Glutamatergic neuron (in vitro differentiated cells): ENCODE measurements at places on chromosomes 2 and 18. TPM values are rescaled to one million over a fixed set of nuclear protein-coding genes. Genes with fewer than 3 reads are reported as not detected.

GRCh38 chr2:9630117-9630735 is 571 bp downstream of the YWHAQ start:
- DNase-seq, result peak; percentile 91

Gene FOXD4L1
- 0.44 TPM for total RNA-seq

GRCh38 chr2:45433363-45433762 is 177.7 kb downstream of the SRBD1 start:
- no peak for DNase-seq

- DNase-seq, result no peak
Measured at GRCh38 chr2:104049981-104050380, 803.9 kb upstream of the POU3F3 start.

GRCh38 chr2:140442319-140442718 is 1662.1 kb upstream of the NXPH2 start:
- no peak for DNase-seq

Gene EMILIN1
- 3.2 TPM for total RNA-seq

GRCh38 chr18:7272311-7273049 is 41.6 kb downstream of the LRRC30 start:
- DNase-seq, result peak; percentile 62

DNA sequence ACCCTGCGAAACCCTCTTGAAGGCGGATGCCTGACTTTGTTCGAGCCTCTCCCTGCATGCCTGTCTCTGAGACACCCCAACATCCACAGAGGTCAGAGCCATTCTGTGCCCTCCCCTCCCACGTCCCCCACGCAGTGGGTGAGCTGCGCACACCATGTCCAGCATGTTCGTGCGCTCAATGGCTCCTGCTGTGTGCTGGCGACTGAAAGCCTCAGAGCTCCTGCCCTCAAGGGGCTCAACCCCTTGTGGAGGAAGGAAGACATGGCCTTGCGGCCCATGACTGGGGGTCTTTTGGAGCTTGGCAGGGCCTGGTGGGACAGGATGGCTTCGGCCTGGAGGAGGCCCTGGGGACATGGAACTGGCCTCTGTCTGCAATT is 45.7 kb downstream of the ANKMY1 start:
- DNase-seq, result no peak

GRCh38 chr2:235860111-235860510 is 308.1 kb downstream of the GBX2 start:
- DNase-seq, result no peak

DNA sequence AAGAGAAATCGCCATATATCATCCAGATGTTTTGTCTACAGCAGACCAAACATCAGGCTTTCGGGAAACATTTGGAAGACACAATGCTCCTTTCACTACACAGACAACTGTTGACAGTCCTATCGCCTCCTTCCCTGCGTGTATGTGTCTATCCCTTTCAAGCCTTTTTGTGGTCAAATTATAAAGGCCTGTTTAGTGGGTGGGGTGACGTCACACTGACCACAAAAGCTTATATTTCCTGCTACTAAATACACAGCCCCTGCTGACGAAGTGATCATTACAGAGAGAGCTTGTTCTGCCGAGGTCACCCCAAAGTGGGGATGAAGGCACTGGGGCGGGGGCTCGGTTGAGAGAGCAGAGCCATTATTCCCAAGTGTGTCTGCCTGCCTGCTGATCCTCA is 302.7 kb upstream of the TNP1 start:
- DNase-seq, result no peak

GRCh38 chr2:100580367-100581276 is 17.8 kb downstream of the PDCL3 start:
- no peak for DNase-seq

Gene CDH20
- total RNA-seq, result 0.47 TPM

Gene KLHL41
- total RNA-seq, result not detected

Gene HS6ST1
- total RNA-seq, result 173 TPM

DNA sequence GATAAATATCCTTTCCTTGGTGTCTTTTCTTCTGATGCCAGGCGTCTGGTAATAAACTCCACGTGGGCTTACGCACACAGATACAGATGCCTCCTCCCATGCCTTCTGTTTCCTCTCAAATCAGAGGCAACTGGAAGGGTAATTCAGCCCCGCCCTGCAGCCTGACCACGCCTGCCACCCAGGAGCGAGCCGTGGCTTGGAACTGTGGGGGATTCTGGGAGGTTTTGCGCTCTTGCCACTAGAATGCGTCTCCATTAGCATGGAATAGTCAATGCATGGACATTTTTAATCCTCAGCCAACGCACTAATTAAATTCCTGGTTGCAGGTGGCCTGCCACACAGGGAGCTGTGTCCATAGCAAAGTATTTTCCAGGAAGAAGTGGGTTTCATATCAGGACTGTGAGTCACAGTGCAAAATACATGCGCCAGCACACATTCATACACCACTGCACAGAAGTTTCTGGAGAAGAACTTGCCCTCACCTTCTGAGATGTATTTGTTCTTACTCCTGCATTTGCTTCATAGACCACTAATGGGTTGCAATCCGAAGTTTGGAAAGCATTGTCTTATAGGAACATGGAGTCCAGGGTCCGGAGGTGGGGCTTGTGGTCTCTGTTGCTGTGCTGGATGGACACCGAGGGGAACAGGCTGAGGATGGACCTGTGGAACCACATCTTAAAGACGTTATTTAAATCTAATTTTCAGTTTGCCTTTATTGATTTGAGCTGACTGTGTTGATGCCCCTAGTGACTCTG is 151.4 kb downstream of the LDLRAD4 start:
- DNase-seq, result no peak

Gene INHA
- total RNA-seq, result not detected

Gene GPN1
- 37.5 TPM for total RNA-seq

DNA sequence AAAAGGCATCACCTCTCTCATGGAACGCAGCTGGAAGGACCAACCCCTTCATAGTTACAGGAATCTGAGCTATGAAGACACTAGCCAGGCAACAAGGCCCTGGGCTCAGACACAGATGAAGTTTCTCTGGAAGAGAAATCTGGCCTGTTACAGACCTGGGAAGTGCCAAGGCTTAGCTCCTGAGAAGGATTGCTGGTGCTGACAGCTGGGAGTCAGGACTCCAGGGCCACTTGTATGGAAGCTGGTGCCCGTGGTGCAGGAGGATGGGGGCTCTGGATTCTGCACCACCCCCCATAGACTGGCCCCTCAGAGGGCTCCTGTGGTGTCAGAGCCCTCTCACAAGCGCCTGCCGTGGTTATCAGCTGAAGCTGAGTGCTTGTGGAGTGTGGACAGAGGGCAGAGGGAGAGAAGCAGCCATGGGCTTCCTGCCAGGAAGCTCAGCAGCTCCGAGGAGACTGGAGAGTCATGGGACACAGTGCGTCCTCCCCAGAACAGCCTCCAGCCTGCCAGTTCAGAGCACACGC is 87.3 kb upstream of the LCLAT1 start:
- no peak for DNase-seq

GRCh38 chr18:58962336-58962735 is 97.7 kb downstream of the ZNF532 start:
- no peak for DNase-seq

Gene TMEM247
- not detected for total RNA-seq

Gene GREB1L
- 154 TPM for total RNA-seq

GRCh38 chr18:24837066-24837465 is 376.6 kb downstream of the HRH4 start:
- DNase-seq, result no peak

GRCh38 chr2:49248506-49248905 is 94.2 kb upstream of the FSHR start:
- no peak for DNase-seq
